Pancreas (tissue), 10 donors: ENCODE measurements at places on chromosomes 12 and 14.

GRCh38 chr12:123889848-123890535, 82.6 kb downstream of the CCDC92 start:
- no peak for DNase-seq

- DNase-seq = no peak
These were observed 47.2 kb downstream of the DRAM1 start for GRCh38 chr12:101924618-101925017.

GRCh38 chr12:117234441-117234840, 44.2 kb upstream of the FBXO21 start:
- no peak for DNase-seq

DNA sequence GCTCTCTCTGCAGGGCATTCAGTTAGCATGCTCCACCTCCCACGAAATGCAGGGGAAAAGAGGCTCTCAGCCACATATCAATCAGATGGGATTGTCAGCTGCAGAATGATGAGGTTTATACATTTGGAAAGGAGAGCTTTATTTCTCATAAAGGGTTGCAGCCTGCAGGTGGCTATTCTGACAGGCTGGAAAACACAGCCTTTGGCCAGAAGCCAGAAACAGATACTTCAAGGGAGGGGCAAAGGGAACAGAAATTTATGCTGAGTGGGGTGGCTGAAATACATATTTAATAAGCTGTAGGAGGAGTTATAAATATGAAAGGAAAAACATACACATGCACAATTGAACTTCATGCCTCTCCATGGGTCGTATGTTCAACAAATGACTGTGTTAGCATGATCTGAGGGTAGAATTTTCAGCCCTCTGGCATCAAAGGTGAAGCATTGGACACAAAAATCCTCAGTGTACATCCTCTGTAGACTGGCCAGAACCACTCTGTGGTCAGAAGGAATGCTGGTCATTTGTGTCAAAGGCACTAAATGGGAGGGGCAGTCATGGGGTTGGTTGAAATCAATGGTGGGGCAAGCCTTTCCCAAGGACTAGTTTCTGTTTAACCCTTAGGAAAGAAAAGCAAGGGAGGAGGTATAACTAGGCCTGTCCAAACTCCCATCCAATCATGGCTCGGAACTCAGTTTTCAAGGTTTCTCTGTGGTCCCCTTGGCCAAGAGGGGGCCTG, 62.4 kb downstream of the TMX1 start:
- DNase-seq = no peak

DNA sequence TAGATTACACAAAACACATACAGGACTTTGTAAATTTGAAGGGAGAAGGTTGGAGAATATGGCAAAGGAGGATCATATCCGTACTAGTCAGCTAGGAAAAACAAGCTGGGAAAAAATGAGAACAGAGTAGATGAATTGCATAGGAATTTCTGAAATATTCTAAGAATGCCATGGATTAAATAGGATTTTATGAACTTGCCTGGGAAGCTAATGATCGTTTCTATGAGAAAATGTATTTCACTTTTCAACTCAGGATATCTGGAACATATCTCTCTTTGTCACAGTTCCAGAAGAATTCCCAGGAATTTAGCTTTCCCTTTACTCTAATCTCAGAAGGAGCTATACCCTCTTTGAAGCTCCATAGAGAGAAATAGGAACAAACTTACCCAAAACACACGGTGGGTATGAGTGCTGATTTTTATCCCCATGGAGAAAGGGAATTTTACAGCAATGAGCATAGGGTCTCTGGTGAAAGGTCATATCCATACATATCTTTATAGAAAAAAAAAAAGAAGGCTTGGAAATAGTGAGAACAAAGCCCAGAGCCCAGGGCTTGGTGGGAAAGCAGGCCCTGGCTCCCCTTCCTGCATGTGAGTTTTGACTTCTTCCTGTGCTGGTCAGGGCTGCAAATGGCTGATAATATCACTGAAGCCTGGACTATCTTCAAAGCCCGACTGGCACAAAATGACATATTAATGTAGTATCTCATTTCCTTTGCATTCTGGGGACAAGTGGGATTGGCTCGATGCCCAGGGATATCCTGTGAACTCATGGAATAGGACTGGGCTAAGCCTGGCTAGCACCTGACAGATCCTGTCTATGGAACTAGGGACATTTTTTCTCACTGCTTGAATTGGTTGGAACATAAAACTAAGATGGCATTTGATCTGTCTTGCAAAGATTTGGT, 136.3 kb downstream of the AEBP2 start:
- no peak for DNase-seq

DNA sequence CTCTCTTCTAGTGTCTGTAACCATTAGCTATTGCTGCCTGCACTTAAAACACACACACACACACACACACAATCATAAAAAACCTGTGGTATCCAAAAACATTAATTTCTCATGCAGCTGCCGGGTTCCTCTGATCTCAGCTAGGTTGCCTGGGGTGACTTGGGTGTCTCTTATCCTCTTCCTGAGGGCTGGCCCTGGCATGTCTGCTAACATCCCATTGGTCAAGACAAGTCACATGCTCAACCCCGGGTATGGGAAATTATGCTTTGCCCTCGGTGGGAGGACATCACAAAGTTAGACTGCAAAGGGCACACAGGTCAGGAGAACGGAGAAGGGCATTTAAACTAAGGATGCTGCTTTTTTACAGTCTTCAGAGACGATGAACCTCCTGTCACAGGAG, 55.7 kb downstream of the TRPV4 start:
- no peak for DNase-seq

GRCh38 chr12:40473962-40474361, 218.3 kb upstream of the CNTN1 start:
- no peak for DNase-seq

DNA sequence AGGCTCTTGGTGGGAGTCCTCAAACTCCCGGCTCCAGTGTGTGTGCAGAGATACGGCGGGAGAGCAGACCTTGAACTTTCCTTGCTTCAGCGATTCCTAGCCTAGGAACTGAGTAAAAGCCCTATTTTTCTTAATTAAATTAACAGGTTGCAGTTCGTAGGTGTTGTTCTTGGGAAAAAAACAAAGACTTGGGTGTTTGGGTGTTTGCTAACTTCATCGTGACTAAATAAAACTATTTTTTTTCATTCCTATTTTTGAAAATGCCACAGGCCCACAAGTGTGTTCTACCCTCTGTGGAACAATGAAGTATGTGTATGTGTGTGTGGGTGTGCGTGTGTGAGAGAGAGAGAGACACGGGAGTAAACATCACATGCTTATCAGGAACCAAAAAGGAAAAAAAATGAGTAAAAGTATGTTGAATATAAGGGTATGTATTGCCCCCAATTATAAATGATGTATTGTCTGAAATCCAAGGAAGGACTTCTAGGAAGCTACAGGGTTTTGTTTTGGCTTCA, 651 bp downstream of the TMEM117 start:
- no peak for DNase-seq

GRCh38 chr14:103057028-103057371, 349 bp downstream of the CDC42BPB start:
- DNase-seq = peak; percentile 24

DNA sequence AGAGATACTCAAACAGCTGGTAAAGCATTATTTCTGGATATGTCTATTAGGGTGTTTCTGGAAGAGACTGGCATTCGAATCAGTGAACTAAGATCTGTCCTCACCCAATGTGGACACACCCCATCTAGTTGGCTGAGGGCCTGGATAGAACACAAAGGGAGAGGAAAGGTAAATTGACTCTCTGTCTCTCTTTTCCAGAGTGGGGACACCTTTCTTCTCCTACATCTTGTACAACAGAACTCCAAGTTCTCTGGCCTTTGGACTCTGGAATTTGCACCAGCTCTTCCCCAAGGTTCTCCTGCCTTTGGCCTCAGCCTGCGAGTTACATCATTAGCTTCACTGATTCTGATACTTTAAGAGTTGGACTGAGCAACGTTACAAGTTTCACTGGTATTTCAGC, 1253.9 kb downstream of the SLC16A7 start:
- DNase-seq = no peak

DNA sequence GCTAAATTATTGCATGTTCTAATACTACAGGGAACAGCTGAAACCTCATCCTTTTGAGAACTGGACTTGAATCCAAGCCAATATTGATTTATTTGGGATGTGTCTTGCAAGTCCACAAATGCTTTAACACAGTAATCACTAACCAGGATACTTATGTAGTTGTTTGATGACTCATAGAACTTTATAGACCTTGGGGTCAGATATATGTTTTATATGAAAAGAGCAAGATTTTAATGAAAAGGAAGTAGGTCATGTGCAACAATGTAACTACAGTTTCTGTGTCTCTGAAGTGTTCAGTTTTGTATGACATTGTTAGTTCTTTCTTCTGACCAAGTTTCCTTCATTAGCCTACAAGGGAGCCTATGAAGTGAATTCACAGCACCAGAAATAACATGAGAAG, 352.0 kb downstream of the ZFP36L1 start:
- no peak for DNase-seq

DNA sequence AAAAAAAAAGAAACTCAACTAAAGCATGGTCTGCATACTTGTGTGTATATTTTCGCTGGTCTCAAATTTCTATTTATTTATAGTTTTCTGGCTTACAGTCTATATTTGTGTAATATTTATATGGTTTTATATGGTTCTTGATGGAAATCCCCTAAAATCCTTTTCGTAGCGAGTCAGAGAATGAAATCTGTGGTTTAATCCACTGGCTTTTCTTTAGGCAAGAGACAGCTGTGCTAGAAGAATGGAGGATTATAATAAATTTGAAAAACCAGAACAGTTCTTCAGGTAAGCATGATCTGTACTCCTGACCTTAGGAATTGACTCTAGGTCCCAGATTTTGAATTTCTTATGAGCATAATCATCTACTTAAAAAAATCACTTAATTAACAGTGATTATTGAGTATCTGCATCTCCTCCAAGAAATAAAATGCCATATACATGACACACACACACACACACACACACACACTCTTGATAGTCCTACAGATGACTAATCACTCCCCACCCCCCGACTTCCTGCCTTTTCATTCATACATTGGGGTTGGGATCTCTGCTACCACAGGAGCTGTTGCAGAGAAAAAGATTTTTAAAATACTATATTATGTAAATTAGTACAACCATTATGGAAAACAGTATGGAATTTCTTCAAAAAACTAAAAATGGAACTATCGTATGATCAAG, 113.4 kb downstream of the CRADD start:
- DNase-seq = no peak

DNA sequence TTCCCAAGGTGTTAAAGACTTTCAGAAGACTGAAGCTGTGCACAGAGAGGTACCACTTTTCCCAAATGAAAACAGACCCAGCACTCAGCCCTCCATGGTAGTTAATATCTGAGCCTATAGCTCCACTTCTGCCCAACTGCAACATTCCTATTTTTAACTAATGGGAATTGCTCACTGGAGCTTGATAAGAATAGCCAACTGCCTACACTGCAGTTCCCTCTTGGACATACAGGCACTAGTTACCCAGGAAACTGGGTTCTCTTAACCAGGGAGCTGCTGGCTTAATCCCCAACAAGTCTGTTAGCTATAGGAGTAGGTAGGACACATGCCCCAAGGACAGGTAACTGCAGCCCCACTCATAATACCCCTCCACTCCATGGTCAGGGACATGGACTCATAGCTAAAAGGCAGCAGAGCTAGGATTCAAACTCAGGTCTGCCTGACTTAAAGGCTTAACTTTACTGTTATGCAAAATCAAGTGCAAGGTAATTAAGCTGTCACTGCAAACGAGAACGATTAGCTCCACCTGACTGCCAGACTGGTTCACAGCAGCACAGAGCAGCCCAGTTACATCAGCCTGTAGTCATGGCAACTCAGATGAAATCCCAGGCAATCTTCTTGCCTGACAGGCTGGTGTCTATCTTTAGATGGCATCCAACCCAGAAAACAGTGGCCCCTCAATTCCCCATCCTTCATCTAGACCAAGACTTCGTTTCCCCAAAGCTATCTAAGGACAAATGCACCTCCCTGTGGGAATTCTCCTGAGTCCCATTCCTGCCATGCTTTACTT, 77.1 kb upstream of the ACTN1 start:
- DNase-seq = no peak

DNA sequence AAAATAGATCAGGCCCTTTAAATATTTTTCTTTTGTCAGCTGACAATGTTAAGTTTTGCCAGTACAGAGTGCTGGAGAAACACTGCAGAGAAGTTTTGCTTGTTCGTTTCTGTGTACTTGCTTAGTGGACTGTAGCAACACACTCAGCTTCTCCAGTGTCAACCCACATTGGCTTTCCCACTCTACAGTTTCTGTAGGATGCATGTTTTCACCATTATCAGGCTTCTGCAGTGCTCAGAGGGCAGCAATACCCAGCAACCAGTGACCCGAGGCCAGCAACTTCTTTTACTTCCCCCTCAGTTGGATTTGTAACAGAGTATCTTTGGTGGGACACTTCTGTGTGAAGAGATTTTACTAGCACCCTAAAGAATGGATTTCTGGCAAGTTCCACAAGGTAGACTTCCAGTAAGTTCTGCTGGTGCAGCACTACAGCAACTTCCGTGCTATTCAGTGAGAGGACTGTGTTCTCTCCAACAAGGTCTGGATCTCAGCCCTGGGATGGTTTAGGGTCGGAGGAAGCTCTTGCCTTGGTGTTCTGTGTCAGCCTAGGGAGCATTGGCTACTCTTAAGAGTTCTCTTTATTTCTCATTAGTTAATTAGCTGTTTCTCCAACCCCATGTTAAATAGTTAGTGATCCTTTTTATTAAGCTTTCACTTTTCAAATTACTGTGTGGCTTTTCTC, 70.4 kb downstream of the FUT8 start:
- DNase-seq = no peak

DNA sequence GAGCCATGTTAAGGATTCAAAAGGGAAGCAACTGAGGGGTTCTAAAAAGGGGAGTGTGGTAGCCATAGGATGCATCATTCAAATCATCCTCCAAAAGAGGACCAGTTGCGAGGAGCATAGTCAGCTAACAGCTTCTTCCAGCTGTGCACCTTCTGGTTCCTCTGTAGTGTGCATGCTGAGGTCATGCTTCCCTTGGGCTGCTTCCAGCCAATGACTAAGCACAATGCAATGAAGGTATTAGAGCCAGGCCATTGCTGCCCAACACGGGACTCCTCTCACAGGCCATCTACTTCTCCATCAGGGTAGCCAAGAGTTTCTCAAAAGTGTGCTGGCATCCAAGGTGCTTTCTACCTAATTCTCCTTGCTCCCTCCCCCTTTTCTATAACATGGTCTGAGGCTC, 69.2 kb upstream of the ARID2 start:
- DNase-seq = no peak

DNA sequence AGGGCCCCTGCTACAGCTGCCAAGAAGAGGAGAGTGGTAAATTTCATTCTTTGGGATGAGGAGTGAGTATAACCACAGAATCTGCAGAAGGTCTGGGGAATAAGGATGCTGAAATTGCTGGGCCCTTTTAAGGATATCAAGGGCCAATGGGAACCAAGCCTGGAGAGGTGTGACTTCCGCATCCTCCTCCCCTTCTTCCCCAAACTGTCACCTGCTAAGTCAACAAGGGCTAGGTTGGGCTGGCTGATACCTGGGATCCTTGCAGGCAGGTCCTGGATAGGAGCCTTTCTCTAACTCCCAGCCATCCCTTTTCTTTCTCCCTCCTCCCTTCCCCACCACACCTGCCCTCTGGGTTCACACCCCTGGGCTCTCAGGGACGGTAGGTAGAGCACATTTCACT, at the start of gene LACRT:
TSS of gene LACRT (minus strand) at position 101 of the 400 bp plus-strand sequence. CDS start at position 47, 54 bp downstream.
- no peak for DNase-seq
